HCT116 (cell line): ENCODE measurements at places on chromosomes 7 and 10.
A peak's percentile ranks its signal among the peaks of the same experiment; 100 is the strongest.

- DNase-seq = no peak
These were observed 233.4 kb downstream of the ZMYND11 start for GRCh38 chr10:368579-369220.

- peak; percentile 7 for DNase-seq
These were observed 244.9 kb downstream of the ARHGAP12 start for GRCh38 chr10:31683682-31684081.

DNA sequence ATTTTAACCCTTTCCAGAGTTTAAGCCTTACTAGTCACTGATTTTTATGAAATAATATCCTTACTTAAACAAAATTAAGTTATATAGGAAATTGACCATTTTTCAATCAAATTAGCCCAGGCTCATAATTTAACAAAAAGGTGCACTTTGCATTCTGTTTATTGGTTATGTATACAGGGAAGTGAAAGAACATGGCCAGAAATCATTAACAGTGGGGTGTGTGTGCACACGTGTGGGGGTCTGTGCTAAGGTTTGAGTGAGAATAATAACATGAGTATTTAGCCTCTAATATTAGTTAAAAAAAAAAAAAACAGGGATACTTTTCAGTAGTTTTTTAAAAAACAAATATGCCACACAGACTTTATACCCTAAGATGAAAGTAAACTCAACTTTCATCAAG, 510.5 kb upstream of the PFKP start:
- no peak for DNase-seq

GRCh38 chr7:20713792-20714191, 72.9 kb downstream of the SP8 start:
- no peak for DNase-seq

DNA sequence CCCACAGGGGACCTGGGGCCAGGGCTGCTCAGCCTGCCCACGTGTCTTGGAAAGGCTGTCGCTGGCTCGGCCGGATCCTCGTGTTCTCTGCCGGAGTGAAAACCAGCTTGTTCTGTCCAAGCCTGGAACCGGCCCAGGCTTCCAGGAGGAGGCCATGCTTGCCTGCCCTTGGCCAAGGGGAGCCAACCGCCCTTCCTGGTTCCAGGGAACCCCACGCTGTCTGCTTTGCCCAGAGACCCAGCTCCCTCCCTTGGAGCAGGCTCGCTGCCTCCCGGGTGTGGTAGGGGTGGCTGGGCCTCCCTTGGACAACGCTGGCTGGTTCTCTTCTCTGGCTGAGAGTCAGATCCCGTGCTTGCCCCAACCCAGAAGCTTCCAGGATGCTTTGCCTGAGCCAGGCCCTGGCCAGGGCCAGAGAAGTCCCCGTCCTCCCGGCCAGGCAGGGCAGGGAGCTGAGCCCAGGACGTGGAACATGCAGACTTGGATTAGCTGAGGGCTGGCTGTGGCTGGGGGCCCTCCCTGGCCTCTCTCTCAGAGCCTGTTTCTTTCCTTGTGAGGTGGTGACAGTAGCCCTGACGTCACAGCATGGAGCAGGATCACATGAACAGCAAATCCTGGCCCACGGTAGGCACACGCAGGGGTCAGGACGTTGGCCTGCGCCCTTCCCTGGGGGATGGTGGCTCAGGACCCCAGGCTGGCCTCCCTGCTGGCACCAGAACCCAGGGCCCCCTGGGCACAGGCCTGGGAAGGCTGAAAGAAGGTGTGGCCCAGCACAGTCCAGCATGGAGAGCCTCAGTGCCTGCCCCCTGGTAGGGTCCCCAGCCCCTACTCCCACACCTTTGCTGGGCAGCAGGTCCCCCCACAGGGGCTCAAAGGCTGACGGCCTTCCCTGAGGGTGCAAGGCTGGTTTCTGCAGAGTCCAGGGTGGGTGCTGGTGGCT, 67.5 kb downstream of the PWWP2B start:
- DNase-seq = no peak

GRCh38 chr7:50660040-50660829, 95.0 kb upstream of the DDC start:
- no peak for DNase-seq

DNA sequence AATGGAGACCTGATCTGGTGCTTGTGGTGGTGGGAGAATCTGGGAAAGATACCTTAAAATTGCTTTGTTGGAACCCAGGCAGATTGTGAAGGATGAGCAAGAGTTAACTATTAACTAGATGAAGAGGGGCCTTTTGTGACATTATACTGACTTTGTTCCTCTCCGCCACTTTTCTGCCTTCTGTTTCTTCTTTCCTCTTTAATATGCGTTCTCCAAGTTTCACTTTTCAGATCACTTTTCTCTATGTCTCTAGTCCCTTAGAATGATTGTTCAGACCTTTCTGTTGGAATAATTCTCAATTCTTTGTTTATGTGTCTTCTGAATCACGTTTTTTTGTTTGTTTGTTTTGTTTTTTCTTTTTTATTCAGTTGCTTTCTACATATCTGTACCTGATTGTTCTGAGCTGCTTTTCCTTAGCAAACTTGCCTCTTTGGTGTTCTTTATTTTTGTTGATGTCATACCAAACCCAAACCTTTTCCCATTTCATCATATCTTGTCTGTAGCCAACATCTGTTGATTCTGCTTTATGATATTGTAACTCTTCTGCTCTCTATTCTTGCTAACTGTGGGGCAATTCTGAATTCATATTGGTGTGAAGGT, 2.8 kb downstream of the BMPR1A start:
- DNase-seq = no peak

DNA sequence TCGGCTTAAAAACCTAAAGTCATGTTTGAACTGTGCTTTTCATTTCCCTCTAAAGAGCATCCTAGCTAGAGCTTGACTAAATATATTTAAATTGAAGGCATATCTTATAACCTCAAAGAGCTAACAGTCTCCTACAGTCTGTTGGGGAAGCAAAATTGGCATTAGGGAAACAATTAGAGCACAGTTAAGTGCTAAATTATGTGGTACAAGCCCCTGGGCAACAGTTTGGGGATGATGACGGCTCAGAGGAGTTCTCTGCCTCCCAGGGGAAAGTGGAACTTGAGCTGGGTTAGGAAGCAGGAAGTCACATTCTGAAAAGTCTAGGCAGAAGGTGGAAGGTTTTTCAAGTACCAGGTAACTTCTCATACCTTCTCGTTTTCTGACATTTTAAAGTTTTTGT, 18.6 kb upstream of the GOT1 start:
- no peak for DNase-seq

DNA sequence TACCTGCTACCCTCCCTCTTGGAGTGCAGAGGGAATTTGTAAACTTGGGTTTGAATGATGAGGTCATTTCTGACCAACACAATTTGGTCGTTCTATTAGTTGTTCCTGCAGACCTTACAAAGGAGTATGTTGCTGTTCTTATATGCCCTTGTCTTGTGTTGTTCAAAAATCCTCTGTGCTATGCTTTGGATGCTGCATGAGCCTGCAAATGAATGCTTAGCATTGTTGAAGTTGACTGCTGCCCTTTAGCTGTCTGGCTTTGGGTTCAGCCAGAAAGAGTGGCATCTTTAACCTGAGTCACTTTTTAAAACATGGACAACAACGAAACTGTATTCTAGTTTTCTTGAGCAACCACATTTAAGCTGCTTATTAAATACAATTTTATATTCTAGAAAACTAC, 80.3 kb downstream of the SND1 start:
- no peak for DNase-seq

GRCh38 chr7:104206841-104207240, 972 bp downstream of the ORC5 start:
- no peak for DNase-seq

GRCh38 chr7:77348371-77348813, 67.8 kb downstream of the GSAP start:
- no peak for DNase-seq

DNA sequence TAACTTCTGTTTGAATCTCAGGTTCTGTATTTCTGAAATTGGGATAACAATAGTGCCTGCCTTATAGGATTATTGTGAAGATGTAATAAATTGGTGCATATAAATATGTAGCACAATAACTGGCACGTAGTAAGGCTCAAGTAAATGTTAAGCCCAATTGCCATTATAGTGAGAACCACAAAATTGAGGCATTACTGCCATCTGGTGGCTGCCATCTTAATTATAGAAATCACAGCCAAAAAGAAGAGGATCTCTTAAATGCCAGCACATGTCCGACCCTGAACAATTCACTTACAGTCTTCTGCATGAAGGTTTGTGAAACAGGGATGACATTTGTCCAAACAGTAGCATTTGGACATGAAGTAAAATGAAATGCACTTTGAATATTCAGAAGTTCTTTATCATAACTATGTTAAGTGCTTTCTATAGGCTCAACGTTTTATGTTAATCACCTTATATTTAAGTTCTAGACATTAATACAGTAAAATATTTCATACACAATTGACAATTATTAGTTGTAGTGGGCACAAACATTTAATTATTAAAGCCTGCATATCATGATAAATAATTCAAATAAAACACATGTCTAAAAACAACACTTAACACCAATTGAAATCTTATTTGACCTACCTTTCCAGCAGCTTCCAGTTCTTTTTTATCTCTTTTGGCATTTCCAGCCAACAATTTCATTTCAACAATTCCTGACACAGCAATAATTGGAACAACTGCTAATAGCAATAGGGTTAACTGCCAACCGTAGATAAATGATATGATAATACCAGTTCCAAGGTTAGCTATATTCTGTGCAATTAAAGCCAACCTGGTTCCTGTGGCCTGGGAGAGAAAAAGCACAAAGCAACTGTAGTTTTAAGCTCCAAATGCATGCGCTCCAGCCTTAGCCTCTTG, 58.5 kb downstream of the ABCB4 start:
- peak; percentile 62 for DNase-seq

DNA sequence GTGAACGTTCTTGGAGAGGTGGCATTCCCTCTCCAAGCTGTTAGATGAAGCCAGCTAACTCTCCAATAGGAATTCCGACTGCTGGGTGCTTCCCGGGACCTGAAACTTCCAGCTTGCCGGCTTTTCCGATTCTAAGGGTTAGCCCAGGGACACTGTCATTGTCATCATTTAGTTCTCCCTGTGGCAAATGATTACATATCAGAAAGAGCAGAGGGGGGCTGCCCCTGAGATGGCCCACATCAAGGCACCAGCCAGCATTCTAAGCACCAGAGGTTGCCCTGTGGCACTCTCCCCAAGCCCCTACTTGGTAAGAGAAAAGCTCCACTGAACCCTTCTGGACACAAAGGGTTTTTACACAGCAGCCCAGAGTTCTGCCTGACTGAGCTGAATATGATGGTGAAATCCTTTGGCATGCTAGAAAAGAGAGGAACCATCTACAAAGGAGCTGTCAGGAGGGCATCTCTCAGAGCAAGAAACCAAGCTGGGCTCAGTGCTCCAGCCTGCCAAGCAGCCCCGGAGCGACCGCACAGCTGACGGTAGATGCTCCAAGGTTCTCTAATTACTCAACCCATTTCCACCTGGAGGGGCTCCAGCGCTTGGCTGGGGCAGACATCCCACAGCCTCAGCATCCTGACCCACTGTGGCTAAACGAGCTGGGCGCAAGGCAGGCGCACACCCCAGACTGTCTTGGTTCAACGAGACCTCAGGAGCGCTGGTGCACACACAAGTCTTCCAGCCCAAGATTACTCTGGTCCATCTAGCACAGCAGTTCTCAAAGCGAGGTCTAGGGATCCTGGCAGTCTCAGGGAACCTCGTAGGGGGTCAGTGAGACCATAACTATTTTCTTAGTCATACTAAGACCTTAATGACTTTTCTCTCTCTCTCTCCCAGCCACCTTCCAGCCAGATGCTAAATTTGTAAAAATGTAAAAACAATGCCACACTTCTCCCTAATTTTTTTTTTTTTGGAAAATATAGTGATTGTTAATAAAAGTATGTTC, 160.5 kb downstream of the GFRA1 start:
- DNase-seq = no peak

DNA sequence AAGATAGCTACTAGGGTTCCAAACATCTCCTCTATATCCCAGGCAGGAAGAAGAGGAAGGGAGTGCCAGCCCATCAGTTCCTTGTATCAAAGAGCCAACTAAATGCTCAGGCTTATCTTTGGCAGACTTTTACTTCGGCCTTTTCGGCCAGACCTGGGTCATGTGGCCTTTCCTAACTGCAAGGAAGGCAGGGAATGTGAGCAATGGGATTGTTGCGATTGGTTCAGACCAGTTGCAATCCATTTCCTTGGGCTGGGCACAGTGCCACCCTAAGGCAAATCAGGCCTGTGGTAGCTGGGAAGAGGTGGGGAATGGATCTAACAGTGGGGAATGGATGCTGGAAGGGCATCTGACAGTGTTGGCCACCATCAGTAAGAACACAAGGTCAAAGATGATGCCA, 109.9 kb downstream of the RPS24 start:
- DNase-seq = no peak

GRCh38 chr10:8594176-8594575, 539.7 kb downstream of the GATA3 start:
- DNase-seq = no peak

GRCh38 chr10:11631890-11632587, 20.6 kb upstream of the USP6NL start:
- no peak for DNase-seq
